Right hindlimb (tissue), 1 donor: ENCODE measurements at places on chromosomes 7 and 10.

DNA sequence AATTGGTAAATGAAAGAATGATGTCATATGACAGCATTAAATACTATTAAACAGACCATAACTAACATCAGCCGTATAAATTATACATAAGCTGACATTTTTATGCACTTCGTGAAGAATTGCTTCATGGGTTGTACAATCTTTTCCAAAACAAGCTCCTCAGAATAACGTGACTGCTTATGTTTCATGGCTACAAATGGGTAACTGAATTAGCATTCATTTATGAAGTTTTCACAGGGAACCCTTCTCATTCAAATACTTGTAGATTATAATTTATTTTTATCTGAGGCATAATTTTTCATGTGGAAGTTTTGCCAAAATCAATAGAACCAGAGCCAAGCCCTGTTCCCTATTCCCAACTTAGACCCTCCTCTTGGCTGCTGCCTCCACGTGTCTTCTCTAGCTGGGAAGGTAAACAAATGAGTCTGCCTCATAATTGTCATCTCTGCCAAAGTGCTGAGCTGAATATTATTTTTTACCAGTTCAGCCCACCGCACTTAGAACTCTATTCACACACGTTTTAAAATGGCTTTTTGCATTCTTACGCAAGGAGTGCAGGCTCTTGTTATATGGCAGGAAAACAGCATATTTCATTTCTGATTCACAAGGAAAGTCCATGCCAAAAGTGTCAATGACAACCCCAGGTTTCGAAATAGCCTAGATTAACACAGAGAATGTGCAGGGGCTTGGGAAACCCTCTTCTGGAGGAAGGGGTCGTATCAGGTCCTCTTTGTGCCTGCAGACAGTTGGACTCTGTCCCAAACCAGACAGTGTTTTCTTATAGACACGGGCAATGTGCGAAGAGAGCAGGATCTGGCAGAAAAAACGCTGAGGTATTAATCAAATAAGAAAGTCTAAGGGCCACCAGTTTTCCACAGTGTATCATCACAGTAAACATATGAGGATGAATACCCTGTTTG, 370.7 kb upstream of the MGMT start:
- DNase-seq: peak; percentile 73

- no peak for DNase-seq
These were observed 57.1 kb upstream of the IL6 start for GRCh38 chr7:22669692-22670421.

DNA sequence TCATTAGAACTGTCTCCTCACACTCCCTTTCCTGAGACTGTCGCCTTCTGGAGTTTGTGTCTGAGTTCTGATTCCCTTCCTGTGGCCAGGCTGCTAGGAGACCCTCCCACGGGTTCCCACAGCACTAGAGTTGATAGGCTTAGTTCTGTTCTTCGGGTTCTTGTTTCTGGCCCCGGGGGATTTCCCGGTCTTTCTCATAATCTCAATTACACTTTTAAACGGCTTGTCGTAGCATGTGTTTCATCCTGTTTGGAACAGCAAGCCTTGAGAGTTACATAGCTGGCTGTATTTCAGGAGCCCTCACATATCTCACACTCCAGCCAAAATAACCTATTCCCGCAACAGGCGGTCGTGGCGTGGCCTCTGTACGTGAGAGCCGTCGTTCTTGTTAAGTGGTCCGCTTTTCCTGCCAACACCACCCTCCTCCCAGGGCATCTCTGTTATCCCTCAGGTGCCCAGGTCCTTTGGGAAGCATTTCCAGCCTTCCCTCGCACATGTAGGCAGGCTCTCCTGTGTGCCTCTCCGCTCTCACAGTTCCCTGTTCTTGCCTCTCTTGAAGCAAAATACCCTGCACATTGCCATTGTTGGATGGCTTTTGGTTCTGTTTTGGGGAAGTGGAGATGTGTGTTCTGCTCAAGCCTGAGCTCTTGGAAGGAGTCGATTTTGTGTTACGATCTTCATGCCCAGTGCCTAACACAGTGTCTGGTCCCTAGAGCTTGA, 46.0 kb downstream of the CDC123 start:
- DNase-seq: peak; percentile 34

DNA sequence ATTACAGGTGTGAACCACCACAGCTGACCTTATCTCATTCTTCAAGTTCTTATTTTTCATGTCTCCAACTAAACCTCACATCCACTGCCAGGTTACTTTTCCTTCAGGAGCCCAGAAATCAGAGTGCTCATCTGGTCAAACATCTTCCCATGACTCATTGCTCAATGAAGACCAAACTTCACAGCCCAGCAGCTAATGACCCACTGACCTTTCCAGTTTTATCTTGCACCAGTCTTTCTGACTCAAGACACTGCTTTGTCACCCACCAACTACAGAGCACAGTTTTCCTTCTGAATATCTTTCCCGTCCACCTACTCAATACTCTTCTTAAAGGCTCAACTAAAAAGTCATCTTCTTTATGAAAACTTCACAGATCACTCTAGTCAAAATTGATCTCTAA, 245.1 kb downstream of the CHCHD3 start:
- DNase-seq: no peak

DNA sequence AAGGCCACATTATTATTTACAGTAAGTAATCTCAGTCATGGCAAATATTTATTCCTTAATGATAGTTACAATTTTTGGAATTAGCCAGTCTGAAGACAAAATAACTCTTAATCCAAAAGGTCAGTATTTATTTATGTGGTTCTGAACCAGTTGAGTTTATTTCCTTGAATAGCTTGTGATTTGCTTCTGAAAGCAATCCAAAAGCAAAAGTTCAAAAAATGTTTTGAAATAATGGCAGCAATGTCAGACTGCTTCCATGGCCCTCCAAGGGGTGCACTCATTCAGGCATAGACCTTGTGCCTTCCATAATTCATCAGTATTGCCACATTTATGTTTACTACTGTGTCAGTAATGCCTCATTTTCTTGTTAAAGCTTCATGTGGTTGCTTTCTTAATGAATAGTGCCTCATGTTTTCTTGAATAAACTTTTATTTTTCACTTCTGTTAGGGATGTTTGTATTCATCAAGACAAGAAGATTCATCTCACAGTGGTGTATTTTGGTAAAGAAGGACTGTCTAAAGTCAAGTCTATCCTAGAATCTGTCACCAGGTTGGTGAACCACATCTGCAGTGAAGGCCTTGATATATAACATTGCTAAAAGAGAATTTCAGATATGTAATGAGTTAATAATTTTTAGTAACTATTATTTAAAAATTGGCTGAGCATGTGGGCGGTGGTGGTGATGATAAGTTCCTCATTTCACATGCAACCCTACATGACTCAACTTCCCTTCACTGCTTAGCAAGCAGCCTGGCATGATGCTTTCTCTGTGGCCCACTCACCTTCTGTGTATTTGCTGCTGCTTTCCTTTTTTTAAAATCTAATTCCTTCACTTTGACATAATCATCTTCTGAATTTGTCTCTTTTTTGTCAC, 22.0 kb downstream of the CSGALNACT2 start:
- DNase-seq: no peak

- peak; percentile 94 for DNase-seq
These were observed 173.9 kb downstream of the NEURL1 start for GRCh38 chr10:103667356-103667755.
